ENCODE measurements at places on chromosomes 6 and 20. TPM values are rescaled to one million over a fixed set of nuclear protein-coding genes. Genes with fewer than 3 reads are reported as not detected.

GRCh38 chr6:13557841-13558240 is 16.6 kb upstream of the SIRT5 start:
- H3K36me3 ChIP-seq = no peaks in the 10 kb centered on the region
- no peaks in the 10 kb centered on the region for H3K4me1 ChIP-seq
- DNase-seq = no peak
- H3K4me3 ChIP-seq = no peak overlapping the region
- H3K27ac ChIP-seq = no peak overlapping the region

DNA sequence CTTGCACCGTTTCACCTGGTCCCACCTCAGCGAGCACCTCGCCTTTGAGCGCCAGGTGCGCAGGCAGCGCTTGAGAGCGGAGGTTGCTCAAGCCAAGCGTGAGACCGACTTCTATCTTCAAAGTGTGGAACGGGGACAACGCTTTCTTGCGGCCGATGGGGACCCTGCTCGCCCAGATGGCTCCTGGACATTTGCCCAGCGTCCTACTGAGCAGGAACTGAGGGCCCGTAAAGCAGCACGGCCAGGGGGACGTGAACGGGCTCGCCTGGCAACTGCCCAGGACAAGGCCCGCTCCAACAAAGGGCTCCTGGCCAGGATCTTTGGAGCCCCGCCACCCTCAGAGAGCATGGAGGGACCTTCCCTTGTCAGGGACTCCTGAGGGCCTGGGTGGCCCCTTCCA is 1.5 kb downstream of the ABT1 start:
- H3K4me1 ChIP-seq = no peaks in the 10 kb centered on the region
- DNase-seq = no peak
- H3K27me3 ChIP-seq = peaks cover 5% of the 10 kb centered on the region
- H3K27ac ChIP-seq = no peak overlapping the region

Gene SLC17A4
- not detected for total RNA-seq

Gene MLIP
- total RNA-seq = 0.44 TPM

DNA sequence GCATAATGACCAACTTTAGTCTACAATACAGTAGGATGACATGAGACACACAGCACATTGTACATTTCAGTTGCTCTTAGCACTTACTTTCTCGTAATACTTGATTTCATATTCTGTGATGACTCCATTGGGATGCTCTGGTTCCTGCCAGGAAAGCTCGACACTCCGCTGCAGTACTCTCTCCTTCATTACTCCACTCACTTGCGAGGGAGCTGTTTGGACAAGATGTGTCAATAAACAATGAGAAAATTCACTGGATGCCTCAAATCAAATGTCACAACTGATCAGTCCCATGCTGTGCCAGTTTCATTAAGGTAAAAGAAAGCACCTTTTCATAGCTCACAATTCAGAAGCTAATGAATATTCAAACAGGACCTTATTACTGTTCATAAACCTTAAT is 147.1 kb downstream of the EPHA7 start:
- no peak for DNase-seq
- no peaks in the 10 kb centered on the region for H3K4me1 ChIP-seq
- no peaks in the 10 kb centered on the region for H3K36me3 ChIP-seq
- H3K27me3 ChIP-seq = no peaks in the 10 kb centered on the region
